ENCODE measurements at places on chromosomes 11 and 22.

DNA sequence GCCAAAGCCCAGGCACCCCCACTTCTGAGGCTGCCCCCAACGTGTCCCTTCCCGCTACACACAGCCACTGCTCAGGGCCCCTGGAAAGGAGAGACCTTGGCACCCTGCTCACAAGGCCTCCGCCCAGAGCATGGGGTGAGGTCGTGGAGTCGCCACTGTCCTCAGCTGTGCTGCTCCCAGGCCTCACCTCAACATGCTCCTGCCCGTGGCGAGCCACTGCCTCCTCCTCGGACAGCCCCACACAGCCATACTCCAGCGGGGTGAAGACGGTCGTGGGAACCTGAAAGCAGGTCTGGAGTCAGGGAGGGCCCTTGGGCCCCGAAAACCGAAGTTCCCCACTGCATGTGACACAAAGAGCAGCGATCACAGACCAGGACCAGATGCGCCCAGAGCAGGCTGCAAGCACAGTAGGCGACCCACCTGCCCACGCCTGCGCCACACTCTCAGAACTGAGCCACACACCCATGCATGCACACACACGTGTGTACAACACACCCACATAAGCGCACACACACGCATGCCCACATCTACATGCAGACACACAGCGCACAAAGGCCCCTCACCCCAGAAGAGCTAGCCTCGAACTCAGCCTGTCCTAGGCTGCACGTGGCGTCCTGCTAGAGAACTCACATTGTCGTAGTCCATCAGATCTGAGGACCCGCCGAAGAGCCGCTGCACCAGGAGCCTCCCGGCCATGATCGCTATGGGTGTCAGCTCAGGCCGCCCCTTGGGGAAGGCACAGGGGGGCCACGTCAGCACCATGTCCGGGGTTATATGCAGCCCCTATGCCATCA lies 25.5 kb upstream of the GNB1L start:
- DNase-seq = no peak

DNA sequence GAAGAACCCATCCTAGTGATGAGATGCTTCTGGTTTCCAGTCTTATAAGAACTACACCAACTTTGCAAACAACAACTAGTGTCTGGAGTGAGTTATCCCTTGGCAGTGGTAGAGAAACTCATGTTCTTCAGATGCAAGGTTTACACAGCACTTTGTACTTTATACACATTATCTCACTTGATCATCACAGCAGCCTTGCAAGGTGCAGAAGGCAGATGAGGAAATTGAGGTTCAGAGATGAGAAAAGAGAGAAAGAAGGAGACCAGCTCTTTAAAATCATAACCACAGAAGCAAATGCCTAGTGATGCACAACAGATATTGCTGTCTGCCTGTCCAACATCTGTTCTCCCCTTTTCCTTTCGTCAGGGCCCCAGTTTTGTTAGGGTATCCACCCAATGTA lies 16.7 kb upstream of the CD44 start:
- DNase-seq = no peak

GRCh38 chr11:96122601-96123074 lies 198.7 kb upstream of the MTMR2 start:
- no peak for DNase-seq

DNA sequence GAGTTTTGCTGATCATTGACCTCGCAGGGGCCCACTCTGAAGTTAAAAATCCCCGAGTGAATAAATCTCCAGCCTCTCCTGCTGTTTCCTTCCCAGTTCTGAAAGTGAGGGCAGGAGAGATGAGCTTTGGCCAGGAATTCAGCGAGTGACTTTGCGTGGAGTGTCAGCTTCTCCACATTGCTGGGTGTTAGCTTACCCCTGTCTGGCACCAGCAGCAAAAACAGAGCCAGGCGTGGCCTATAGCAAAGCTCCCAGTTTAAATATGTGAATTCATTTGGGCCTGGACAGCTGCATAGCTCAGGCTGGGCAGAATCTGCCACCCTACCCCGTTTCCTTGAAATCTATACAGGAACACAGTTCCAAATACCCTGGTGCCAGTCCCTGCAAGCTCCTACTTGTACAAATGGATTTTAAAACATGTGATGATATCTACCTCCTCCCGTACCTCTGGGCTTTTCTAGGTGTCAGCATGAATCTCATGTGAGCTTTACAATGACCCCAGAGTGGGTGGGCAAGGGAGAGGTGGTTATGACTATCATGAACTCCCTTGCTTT lies 25.6 kb downstream of the TIMP3 start:
- no peak for DNase-seq

DNA sequence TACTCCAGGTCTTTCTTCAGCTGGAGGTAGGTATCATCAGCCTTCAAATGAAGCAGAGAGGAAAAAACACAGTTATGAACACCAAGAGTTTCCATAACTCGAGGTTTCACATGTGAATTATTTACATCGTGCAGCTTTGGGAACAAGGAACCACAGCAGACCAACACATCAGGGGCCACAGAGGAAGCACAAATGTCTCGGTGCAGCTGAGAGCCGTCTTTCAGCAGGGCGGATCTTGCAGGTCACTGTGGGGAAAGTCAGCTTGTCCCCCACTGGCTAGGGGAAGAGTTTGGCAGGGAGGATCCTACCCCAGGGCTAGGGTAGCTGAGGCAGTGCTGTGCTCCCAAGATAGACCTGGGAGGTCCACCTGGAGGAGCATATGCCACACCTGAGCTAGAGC lies 74.7 kb downstream of the C11orf58 start:
- no peak for DNase-seq

DNA sequence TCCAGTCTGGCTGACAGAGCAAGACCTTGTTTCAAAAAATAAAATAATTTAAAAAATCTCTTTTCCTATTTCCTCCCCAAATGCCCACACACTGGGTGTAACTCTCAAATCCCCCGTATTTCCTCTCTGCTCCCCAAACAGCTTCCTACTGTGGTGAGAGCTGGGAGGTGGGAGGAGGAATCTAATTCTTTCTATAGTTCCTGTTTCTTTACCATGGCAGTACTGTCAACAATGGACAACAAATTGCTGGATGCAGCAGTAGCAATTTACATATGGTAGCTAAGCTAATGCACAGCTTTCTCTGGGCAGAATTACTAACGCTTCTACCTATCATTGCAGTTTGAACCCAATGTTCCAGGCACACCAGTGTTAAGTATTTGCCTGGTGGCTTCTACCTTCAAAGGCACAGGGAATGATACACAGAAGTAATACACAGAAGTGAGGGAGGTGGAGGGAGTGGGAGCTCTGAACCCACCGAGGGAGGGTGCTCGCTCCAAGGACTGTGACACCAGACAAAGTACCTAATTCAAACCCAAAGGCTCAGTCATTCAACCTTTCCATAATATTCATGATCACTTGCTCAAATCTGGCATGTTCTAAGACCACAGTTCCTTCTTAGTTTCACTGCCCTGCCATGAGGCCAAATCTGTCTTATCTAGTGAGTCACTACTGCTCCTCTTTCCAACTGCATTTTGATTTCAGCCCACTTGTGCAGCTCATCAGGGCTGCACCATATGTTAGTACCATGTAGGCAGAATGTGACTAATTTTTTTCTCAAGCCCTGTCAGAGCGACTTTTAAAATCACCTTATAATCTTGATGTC lies 37.9 kb downstream of the CELF1 start:
- DNase-seq = peak; percentile 58

DNA sequence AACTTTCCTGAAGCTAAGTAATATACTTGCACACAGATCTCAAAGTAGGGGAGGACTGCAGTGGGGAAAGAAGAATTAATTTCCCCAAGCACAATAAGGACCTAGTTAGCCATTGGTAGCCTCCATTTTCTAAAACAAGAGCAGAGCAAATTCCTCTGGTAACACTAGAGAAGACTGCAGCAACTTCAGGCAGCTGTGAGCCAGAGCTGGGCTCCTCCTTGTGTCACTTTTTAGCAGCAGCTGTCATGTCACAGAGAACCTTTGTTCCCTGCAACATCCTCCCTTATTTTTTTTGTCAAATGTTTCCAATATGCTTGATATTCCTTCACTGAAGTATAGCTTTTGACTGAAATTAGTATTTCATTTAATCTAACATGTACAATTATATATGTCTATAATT lies 54.4 kb downstream of the RRAS2 start:
- peak; percentile 11 for DNase-seq

All from AG20443 (cell line).